Karpas-422 (cell line): ENCODE measurements at places on chromosomes 1 and 21.

DNA sequence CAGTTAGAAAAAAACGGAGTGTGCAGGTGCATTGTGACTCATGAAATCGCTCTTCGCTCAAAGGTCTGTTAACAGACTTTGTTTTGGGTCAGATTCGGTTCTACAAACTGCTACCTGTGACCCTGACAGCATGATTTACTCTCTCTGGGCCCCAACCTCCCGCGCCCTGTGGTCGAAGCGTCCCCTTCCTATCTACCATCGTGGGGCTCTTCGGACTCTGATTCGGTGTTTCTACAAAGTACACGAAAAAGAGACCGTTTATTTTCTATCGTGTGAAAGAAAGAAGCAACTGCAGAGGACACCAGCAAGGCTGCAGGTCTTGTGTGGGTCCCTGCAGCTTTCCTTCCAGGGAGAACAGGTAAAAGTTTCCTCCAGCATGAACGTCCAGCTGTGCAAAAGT, 29.4 kb upstream of the SLC19A1 start:
- DNase-seq = no peak

DNA sequence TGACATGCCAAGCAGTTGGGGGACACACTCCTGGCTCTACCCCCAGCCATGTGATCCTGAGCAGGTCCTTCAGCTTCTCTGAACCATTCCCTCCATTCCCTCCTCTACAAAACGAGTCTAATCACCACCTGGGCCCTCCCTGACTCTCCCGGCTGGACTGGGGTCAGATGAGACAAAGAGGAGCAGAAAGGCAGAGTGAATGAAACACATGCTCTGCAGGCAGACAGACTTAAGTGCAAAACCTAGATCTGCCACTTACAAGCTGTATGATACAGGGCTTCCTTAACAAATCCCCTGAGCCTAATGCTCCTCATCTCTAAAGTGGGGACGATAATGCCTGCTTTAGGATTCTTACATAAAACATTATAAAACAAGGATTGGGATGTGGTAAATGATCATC, 17.3 kb downstream of the RIMS3 start:
- DNase-seq = no peak

DNA sequence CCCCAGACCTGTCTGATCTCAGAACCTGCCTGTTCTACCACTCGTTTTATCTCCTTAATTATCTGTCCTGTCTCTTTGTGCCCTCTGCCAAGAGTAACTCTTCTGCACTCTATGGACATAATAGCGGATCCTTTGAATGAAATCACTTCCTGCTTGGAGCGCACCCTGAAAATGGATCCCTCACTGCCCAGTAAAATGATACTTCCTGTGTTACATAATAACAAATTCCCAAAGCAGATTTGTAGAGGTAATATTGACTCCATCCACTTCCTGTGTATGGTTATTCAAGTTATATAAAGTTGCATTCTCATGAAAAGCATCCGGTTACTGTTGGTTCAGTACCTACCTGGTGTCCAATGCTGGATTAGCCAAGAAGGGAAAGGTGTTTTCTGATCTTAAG, 246.0 kb downstream of the TRABD2B start:
- DNase-seq = peak; percentile 46

DNA sequence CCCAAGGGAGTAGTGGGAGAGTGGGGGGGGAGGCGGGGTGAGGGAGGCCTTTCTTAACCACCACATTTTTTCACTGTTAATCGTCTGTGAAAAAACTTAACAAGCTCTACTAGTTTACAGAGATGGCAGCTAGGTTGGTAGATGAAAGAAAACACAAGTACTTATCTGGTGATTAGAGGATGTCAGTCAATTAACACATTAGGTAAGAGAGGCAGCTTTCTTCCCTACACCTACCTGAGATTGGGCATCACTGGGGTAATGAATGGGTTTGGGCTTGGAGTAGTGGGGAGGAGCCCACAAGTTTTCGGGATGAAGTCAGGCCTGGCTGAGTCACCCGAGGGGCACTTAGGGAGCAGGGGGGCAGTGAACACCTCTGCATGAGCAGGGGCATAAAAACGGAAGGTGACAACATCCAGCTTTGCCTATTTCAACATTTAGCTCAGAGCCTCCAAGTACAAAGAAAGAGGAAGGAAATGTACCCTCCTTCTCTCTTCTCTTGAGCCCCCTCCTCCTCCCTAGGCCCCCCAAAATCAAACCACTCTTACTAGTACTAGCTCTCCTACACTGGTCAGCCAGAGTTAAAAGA, 2.5 kb downstream of the LBR start:
- DNase-seq = peak; percentile 64

GRCh38 chr21:16071761-16072160, 342.0 kb downstream of the USP25 start:
- no peak for DNase-seq

GRCh38 chr1:228011721-228012311, 5.0 kb downstream of the WNT3A start:
- DNase-seq = no peak

DNA sequence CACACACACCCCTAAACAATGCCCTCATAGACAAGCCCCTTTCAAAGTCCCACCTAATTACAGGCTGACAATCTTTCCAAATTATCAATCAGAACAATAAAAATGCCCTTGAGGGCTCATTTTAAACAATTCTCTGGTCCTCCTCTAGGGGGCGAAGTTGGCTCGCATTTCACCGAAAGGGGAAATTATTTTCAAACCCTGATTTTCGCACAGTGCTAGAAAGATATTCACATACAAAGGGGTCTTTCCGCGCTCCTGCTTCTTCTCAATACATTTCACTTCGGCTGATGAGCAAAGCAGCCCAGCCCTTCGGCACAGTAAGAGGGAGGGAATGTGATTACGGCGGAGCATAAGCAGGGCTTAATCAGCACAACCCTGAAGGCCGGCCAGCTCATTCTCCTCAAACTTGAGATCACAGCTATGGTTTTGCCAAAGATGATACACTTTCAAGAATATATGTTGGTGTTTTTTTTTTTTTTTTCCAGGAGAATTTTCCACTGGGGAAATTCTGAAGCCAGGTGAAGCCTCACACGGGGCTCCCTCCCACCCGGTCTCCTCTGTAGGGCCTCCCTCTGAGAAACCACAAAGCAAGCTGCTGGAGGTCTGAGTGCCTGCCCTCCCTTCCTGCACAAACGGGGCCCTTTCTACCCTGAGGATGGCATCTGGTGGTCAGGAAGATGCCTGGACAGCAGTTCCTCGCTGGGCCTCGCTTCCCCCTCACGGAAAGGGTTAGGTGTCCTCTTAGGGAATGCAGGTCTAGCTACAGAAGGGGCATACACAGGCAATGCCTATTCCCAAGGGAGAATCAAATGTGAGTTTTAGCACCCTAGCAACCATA, 66.9 kb downstream of the GNG12 start:
- DNase-seq = peak; percentile 78

DNA sequence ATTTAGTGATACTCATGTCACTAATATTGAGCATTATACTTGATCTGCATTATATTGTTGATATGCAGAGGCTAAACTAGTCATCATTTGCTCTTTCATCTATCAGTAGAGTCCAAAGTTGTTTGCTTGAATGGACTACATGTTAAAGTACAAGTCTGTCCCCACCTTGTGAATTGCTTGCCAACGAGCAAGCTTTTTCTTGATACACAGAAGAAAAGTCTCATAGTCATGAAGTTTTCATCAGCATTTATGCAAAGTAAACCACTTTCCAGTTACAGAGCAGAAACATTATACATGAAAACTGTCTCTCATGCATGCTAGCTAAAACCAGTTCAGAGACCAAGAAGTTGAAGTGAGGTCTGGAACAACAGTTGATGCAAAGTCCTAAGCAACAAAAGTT, 13.0 kb downstream of the SFPQ start:
- peak; percentile 44 for DNase-seq

DNA sequence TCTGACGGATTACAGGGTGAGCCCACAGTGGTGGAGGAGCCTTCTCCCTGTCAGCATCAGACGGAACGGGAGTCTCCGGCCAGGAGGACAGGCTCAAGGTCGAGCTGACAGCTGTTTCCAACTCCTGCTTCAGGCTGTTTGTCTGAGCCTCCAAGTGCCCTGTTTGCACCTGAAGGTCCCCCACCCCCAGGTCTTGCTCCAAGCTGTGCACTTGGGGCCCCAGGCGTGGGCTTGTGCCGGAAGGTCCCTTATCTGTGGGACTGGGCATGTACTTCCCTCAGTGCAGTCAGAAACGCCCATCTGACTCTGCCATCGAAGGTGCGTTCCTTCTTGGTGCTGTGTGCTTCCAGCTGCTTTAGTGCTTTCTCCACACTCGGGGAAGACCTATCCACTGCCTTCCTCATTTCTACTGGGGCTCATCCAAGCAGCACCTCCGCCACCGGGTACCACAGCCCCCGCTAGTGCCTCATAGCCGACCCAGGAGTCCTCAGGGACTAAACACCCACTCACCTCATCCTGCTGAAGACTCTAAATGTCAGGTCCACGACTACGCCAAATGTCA, 29.5 kb upstream of the CR2 start:
- DNase-seq = no peak

GRCh38 chr1:181416268-181416860, 67.0 kb upstream of the CACNA1E start:
- DNase-seq = no peak

GRCh38 chr1:22870201-22870871, 102.3 kb downstream of the LACTBL1 start:
- DNase-seq = no peak

- no peak for DNase-seq
These were observed 89.7 kb downstream of the BCAR3 start for GRCh38 chr1:93591676-93592550.

- no peak for DNase-seq
These were observed 31.9 kb upstream of the ECE1 start for GRCh38 chr1:21321963-21322680.

- no peak for DNase-seq
These were observed 33.4 kb downstream of the OR2G3 start for GRCh38 chr1:247638781-247639180.

GRCh38 chr1:94092210-94092613, 28.7 kb downstream of the ABCA4 start:
- no peak for DNase-seq

DNA sequence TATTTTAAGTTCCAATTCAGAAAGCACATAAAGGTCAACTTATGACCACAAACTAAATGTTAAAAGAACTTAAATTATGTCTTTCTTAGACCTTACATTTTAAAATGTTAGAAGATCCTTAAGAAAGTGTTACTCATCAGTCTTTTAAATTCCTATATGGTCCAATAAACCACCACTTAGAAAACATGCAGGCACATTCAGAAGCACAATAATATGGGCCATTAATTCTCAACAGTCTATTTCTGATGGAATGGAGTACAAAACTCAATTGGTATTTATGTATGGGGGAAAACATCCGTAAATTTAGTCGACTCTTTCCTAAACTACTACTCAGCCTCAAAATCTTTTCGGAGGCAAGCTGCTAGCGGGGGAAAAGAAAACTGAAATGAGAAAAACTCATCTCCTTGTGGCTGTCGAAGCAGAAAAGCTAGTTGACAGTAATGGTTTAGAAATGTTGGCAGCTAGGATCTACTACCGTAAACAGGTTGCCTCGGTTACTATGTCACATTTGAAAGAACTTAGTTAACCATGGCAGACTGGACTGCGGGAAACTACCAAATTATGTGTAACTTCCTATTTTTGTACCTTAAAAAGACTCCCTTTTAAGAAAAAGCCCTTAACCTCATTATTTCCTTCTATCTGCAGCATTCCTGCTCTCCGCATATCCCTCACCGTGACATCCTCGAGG, 1.0 kb downstream of the TRMT1L start:
- DNase-seq = peak; percentile 72

GRCh38 chr1:225468270-225469020, 40.6 kb upstream of the LBR start:
- DNase-seq = no peak

DNA sequence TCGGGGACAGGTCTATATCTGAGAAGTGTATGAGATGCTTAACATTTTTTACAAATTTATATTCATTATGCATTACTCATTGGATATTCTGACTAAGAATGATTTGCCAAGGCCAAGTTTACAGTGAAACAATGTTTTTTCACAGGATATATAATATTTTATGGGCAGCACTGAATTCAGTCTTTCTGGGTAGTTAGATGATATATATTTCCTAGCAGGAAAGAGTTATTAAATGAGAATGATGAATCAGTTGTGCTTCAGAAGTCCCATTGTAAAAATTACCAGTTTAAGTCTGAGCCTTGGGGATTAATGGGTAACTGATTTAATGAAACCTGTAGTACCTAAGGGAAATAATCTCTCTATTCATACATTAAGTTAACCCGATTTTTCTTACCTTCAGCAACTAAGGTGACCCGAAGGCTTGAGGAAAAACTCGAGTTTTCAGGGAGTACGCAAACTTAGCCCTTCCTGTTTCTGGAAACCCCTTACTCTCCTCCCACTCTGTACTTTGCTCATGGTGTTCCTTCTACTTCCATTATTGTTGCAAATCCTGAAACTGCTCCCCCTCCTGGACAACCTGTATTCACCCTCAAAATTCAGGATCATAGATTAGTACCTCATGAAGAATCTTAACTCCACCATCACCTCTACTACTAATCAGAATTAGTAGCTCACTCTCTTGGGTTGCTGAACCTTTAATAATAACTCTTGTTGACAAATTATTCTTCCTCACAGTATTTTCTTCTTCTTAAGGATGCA, 135.1 kb downstream of the AK5 start:
- no peak for DNase-seq

DNA sequence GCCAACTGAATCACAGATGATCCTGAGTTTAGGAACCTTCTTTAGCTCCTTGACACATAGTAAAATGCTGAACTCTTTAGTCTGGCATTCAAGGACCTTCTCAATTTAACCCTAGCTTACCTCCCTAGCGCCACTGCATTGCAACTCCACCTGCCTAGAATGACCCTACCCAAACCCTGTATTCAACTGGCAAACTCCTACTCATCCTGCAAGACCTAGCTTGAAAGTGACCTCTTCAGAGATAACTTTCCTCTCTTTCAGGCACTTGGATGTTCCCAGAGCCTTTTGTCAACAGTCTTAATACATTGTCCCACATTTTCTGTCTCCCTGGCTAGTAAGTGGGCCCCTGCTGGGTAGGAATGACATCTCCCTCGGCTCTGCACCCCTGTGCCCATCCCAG, 19.7 kb downstream of the TRIM62 start:
- DNase-seq = no peak

GRCh38 chr1:58999676-59000075, 215.8 kb upstream of the JUN start:
- no peak for DNase-seq

GRCh38 chr21:45764792-45765191, 121.3 kb downstream of the PCBP3 start:
- no peak for DNase-seq

DNA sequence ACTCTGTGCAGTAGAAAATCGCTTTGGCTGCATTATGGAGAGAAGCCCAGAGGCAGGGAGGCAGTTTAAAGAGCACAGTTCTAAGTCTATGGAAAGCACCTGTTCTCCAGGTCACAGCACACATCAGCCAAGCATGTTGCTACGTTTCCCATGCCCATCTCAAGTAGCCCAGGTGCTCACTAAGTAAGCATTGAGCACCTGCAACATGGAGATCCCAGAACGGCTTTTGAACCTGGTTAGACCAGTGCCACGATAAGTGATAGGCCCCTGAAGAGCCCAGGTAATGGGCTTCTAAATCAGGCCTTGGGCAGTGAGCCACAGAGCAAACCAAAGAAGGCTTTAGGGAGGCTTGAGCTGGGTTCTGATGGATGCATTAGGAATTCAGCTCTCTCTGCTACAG, 186.2 kb downstream of the C1orf94 start:
- DNase-seq = no peak

- DNase-seq = no peak
These were observed 547 bp downstream of the PDPN start for GRCh38 chr1:13583966-13584791.
